ENCODE measurements at places on chromosomes 2 and 18. TPM values are rescaled to one million over a fixed set of nuclear protein-coding genes. Genes with fewer than 3 reads are reported as not detected.
A peak's percentile ranks its signal among the peaks of the same experiment; 100 is the strongest.

GRCh38 chr2:126506786-126507185, 149.2 kb upstream of the GYPC start:
- DNase-seq: no peak

DNA sequence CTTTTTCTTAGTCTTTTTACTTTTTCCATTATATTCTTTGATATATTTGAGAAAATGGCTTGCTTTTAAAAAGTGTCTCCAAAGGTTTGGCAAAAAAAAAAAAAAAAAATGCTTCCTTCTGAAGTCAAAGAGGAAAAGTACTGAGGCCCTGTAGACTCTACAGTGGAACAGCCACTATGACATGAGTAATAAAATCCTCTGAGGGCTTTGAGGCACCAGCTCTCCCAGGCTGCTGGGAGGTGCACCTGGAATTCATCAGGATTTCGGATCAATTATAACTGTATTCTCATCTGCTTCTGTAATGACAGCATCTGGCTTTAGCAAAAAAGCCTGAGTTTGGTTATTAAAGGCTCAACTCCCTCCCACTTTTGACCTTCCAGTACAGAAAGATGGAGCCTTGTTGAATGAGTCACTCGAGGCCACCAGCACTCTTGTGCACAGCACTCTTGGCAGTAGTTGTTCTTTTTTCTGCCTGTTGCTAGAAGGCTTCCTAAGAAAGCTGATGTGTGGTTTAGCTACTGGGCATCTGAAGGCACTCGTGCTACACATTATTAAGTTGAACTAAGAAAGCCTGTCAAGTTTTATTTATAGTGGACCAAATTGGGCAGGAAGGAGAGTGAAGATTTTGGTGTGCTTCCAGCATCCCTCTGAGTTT, 131.3 kb downstream of the PRPF40A start:
- no peak for DNase-seq

DNA sequence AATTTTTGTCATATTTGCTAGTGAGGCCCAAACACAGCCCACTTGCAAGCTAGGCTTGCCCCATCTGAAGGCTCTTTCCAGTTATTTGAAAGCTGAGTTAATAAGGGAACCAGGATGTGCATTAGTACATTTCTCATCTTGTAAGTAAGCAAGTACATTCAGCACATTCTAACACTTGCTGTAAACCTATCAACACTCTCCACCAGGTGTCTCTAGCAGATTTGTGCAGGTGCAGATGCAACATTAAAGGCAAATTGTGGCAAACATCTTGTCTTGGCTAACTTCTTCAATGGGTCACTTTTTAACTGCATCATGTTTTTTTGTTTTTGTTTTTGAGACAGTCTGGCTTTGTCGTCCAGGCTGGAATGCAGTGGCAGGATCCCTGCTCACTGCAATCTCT, 25.3 kb upstream of the MFSD6 start:
- DNase-seq: no peak

- no peak for DNase-seq
These were observed 32.7 kb downstream of the CHRNA1 start for GRCh38 chr2:174731546-174731945.

GRCh38 chr2:98473995-98474780, 29.5 kb downstream of the INPP4A start:
- DNase-seq: no peak

DNA sequence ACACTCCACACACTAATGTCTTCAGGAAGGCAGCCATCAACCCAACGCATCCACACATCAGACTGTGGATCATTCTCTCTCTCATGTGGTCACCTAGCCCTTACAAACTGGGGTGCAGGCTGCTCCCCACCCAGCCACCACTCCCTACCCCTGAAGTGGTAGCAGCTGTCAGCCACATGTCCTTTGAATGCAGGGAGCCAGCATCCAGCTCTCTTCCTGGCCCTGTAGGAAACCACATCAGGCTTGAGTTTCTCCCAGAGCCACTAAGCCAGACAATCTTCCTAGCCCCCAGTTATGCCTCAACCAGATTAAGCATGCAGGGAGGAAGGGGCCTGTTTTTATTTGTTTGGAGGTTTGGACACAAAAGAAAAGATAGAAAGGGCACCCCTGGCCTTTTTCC, 52.8 kb upstream of the SPP2 start:
- no peak for DNase-seq

- no peak for DNase-seq
These were observed 45.9 kb downstream of the PIKFYVE start for GRCh38 chr2:208311954-208312353.

GRCh38 chr2:64327510-64328414, 126.2 kb upstream of the LGALSL start:
- DNase-seq: peak; percentile 53

- DNase-seq: no peak
These were observed 52.1 kb upstream of the CTIF start for GRCh38 chr18:48486754-48487153.

- no peak for DNase-seq
These were observed 16.8 kb downstream of the WDFY1 start for GRCh38 chr2:223928113-223929006.

- DNase-seq: no peak
These were observed 67.5 kb downstream of the LTBP1 start for GRCh38 chr2:33014268-33014667.

DNA sequence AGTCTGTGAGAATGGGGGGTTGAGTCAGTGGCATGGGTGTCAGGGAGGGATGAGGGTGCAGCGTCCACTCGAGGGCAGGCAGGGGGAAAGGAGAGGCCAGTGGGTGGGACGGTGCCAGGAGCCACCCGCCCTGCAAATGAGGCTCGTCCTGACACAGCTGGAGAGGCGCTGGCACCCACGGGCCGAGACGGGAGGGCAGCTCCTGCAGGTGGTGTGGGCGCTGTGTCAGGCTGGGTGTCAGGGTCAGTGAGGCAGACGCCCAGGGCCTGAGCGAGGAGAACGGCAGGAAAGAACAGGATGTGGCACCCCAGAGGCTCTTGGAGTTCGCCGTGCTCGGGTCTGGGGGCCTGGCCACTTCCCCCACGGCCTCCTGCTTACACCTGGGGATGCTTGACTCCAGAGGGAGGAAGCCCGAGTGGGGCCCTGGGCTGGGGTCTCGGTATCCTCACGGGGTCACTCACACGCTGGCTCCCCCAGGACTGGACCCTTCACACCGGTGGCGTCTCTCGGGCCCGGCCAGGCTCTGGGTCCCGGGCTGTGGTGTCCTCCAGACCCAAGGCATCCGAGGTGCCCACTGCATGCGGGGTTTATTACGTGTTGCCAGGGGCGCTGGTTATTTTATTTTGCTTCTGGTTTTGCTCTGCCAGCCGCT, 130.5 kb upstream of the CTDP1 start:
- no peak for DNase-seq

- no peak for DNase-seq
These were observed 20.3 kb upstream of the ASNSD1 start for GRCh38 chr2:189641002-189641401.

DNA sequence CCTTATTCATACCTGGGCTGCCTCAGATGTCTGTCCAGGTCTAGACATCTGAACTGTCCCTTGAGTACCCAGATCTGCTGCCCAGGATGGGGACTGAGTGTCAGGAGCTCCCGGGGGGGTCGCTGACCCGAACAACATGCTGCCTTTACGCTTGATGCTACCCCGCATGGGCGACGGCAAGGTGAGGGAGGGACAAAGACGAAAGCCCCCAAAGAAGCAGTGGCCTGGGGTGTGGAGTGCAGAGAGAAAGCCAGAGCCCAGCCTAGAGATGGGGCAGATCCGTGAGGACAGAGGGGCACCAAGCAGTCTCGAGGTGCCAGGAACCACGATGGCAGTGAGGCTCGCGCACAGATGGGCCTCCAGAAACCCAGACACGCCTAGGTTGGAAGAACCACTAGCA, 234.7 kb downstream of the ATAD2B start:
- no peak for DNase-seq

GRCh38 chr2:223203971-223204929, 152.3 kb downstream of the KCNE4 start:
- no peak for DNase-seq

DNA sequence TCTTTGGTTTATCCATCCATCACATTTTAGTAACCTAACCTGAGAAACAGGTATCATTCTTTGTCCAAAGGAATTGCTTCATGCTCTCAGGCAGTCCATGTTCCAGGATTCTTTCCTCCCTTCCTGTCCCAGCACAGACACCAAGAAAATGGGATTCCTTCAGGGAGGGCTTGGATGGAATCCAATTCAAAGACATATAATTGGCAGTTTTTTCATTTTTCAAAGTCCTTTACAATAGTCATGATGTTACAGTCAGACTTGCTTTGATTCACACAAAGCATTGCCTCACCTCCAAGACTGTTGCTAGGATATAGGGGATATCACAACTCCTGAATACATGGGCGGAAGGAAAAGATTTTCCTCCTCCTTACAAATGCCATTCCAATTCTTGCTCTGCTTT, 241.4 kb upstream of the ACVR2A start:
- DNase-seq: no peak

DNA sequence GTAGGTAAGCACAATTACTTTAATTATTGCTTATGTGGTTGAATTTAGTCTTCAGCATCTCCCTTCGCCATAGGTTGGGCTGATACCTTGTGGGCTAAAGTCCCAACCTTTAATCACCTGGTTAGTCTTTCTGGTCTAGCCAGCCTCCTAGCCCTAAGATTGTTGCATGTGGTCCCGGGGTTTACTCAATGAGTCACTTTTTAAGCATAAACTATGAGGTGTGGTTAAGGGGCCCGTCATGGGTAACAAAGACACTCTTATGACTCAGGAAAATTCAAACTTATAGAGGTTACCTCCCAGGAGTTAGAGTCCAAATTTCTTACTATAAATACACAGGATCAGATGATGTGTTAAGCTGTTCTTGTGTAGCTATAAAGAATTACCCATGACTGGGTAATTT, 841.6 kb downstream of the TRIB2 start:
- DNase-seq: no peak

- DNase-seq: no peak
These were observed 968 bp upstream of the RALBP1 start for GRCh38 chr18:9474108-9474982.

DNA sequence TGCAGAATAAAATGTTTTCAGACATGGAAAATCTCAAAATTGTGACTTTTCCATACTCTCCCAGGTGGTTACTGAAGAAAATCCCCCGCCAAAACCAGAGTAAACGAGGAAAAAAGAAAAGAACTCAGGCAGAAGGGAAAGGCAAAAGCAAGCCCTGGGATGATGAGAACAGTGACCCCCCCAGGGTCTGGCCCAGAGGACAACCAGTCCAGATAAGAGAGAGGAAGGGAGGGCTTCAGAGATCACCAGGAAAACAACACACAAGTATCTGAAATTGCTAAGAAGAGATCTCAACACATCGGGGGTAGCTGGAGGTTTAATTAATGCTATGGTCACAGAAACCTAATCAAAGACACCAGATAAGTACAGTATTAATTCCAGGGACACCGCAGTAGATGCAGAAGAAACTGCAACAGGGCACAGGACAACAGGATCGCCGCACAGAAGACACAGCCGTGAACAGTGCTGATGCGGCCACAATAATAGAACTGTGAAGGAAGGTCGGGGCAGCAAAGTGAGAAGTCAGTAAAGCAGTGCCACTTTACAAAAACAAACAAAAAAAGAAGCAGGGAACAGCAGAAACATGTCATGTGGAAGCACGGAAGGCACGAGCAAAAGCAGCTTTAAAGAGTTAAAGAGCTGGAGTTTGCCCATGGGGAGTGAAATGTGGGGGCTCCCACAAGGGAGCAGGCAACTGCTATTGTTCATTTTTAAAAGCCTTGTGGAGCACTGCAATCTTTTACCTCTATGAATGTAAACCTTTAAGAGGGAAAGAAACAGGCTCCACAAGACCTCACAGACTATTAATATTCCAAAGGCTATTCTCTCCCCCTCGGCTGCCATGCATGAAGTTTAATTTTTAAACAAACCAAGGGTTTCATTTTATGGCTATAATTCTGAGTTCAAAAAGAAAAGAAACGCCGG, 28.4 kb downstream of the FAM168B start:
- DNase-seq: no peak

- peak; percentile 50 for DNase-seq
These were observed 75.1 kb downstream of the CTAGE1 start for GRCh38 chr18:22342625-22343024.

The G6PC2 gene
- total RNA-seq: not detected

The DLGAP1 gene
- total RNA-seq: 0.45 TPM

The SCN2A gene
- total RNA-seq: 0.05 TPM

The IL1F10 gene
- total RNA-seq: not detected

The TFPI gene
- total RNA-seq: 19.9 TPM

The KCNE4 gene
- 1.5 TPM for total RNA-seq

The PARD3B gene
- total RNA-seq: 4.6 TPM

All from heart left ventricle (tissue), 16 donors.